Glutamatergic neuron (in vitro differentiated cells): ENCODE measurements at places on chromosomes 11 and 22.
A peak's percentile ranks its signal among the peaks of the same experiment; 100 is the strongest.

GRCh38 chr11:69018924-69019323, 5.9 kb upstream of the MRGPRF start:
- H3K27ac ChIP-seq, result no peak overlapping the region
- H3K4me3 ChIP-seq, result no peak overlapping the region
- H3K36me3 ChIP-seq, result peaks cover 5% of the 10 kb centered on the region
- peaks cover 17% of the 10 kb centered on the region for H3K4me1 ChIP-seq
- no peak for DNase-seq
- peaks cover 5% of the 10 kb centered on the region for H3K27me3 ChIP-seq

DNA sequence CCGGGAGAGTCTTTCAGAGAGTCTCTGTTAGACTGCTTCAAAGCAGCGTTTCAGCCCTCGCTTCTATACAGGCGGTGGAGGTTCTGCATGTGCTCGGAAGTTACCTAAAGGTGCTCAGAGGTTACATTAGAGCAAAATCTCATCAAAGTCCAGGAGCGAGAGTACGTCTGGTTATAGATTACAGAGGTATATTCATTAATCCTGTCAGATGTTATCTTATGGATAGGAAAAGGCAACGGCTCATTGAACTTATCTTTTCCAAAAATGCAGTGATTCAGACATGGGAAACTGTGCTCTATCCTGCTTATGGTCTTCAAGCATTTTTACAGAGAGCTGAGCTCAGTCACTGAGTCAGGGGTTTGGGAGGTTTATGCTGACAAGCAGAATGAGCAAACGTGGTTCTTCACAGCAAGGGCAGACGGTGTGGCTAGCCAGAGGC, 9.1 kb upstream of the ZBED5 start:
- peaks cover 6% of the 10 kb centered on the region for H3K4me1 ChIP-seq
- H3K27me3 ChIP-seq, result no peaks in the 10 kb centered on the region
- H3K27ac ChIP-seq, result no peak overlapping the region
- peaks cover 6% of the 10 kb centered on the region for H3K36me3 ChIP-seq

GRCh38 chr11:2518111-2518982, 73.5 kb downstream of the KCNQ1 start:
- H3K4me3 ChIP-seq, result no peak overlapping the region
- peaks cover 4% of the 10 kb centered on the region for H3K27me3 ChIP-seq
- peaks cover 5% of the 10 kb centered on the region for H3K36me3 ChIP-seq
- H3K27ac ChIP-seq, result no peak overlapping the region

DNA sequence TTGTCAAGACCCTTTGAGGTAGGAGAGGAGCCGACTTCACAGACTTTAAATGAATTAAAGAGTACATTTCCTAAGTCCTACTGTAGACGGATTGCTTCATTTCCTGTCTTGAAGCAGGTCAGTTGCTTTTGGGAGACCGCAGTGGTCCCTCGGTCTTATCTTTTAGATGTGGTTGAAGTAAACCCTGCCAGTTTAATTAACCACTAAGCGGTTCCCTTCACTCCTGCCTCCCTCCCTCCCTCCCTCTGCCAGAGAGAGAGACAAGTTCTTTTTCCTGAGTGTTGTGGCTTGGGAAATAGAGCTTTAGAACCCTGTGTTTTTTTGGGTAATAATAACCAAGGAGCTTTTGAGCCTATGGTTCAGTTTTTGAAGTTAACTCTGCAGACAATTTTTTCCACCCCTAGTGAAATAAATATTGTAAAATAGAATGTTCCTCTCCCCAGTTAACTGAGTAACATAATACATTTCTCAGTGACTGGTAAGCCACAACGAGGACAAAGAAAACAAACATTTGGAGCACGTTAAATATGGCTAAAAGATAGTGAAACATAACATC, 147.5 kb downstream of the LDLRAD3 start:
- H3K36me3 ChIP-seq, result peaks cover 16% of the 10 kb centered on the region
- no peak for DNase-seq
- no peaks in the 10 kb centered on the region for H3K27me3 ChIP-seq
- no peak overlapping the region for H3K4me3 ChIP-seq
- H3K4me1 ChIP-seq, result peaks cover 10% of the 10 kb centered on the region

GRCh38 chr11:47177229-47177845, 658 bp upstream of the ARFGAP2 start:
- H3K27me3 ChIP-seq, result peaks cover 16% of the 10 kb centered on the region
- H3K4me1 ChIP-seq, result peaks cover 21% of the 10 kb centered on the region
- no peak for DNase-seq
- peak overlapping the region; percentile 97 for H3K4me3 ChIP-seq

DNA sequence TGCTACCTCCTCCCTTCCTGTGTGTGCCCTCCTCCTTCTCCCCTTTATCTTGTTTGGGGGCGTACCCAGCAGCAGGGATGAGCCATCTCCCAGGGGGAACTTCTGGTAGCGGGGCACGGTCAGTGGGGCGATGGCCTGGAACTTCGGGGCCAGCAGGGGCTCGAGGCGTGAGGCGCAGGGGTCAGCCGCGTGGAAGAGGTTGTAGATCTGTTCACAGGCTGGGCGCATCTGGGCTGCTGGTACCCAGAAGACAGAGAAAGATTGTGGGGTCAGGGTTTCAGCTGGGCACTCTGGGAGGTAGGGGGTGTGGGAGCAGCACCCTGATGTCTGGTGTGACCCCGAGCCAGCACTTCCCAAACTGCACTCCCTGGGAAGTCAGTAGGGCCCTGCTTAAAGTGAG, 9.1 kb downstream of the PITPNM1 start:
- no peaks in the 10 kb centered on the region for H3K4me1 ChIP-seq
- no peak for DNase-seq
- H3K4me3 ChIP-seq, result no peak overlapping the region
- no peaks in the 10 kb centered on the region for H3K36me3 ChIP-seq

GRCh38 chr11:7437696-7438095, 47.6 kb upstream of the OLFML1 start:
- H3K36me3 ChIP-seq, result peaks cover 6% of the 10 kb centered on the region
- no peak overlapping the region for H3K4me3 ChIP-seq
- no peak for DNase-seq
- H3K4me1 ChIP-seq, result no peaks in the 10 kb centered on the region
- H3K27me3 ChIP-seq, result no peaks in the 10 kb centered on the region
